ENCODE measurements at places on chromosomes 12 and 14. TPM values are rescaled to one million over a fixed set of nuclear protein-coding genes. Genes with fewer than 3 reads are reported as not detected.

The RERGL gene
- 1.7 TPM for total RNA-seq

The LRTM2 gene
- total RNA-seq, result 4.5 TPM

The PLEKHG7 gene
- total RNA-seq, result not detected

The TMEM132C gene
- total RNA-seq, result 4.8 TPM

The CCDC85C gene
- total RNA-seq, result 9.7 TPM

The TAS2R19 gene
- total RNA-seq, result 28.7 TPM

The MFAP5 gene
- not detected for total RNA-seq

The IRAK3 gene
- 5.5 TPM for total RNA-seq

The RND1 gene
- total RNA-seq, result 22.9 TPM

The LRP10 gene
- 3.4 TPM for total RNA-seq

The FAM181A gene
- 3.0 TPM for total RNA-seq

The MMP19 gene
- total RNA-seq, result not detected

The GARIN6 gene
- total RNA-seq, result not detected

The SRGAP1 gene
- total RNA-seq, result 40.7 TPM

The DPPA3 gene
- total RNA-seq, result not detected

The PMEL gene
- not detected for total RNA-seq

The RNF212B gene
- not detected for total RNA-seq

Data from occipital lobe (tissue), 3 donors.